ENCODE measurements at places on chromosomes 13 and 19. TPM values are rescaled to one million over a fixed set of nuclear protein-coding genes. Genes with fewer than 3 reads are reported as not detected.

The CNN2 gene
- 319 TPM for total RNA-seq

The RINL gene
- 2.8 TPM for total RNA-seq

The ZNF441 gene
- 12.2 TPM for total RNA-seq

The FFAR3 gene
- total RNA-seq, result not detected

The GJB6 gene
- total RNA-seq, result not detected

The CGB3 gene
- total RNA-seq, result not detected

The C19orf33 gene
- total RNA-seq, result not detected

The LYL1 gene
- 0.99 TPM for total RNA-seq

The OR10H1 gene
- total RNA-seq, result not detected
